Stimulated activated CD8-positive, alpha-beta memory T cell treated with anti-CD3 and anti-CD28 coated beads, Interleukin-7, amount 100 ng/mL, for 24 hours (primary cell): ENCODE measurements at places on chromosomes 6 and 20.

GRCh38 chr20:58593880-58594638 is 57.0 kb upstream of the STX16 start:
- DNase-seq: no peak

GRCh38 chr6:152298848-152299735 is 338.1 kb downstream of the SYNE1 start:
- no peak for DNase-seq

DNA sequence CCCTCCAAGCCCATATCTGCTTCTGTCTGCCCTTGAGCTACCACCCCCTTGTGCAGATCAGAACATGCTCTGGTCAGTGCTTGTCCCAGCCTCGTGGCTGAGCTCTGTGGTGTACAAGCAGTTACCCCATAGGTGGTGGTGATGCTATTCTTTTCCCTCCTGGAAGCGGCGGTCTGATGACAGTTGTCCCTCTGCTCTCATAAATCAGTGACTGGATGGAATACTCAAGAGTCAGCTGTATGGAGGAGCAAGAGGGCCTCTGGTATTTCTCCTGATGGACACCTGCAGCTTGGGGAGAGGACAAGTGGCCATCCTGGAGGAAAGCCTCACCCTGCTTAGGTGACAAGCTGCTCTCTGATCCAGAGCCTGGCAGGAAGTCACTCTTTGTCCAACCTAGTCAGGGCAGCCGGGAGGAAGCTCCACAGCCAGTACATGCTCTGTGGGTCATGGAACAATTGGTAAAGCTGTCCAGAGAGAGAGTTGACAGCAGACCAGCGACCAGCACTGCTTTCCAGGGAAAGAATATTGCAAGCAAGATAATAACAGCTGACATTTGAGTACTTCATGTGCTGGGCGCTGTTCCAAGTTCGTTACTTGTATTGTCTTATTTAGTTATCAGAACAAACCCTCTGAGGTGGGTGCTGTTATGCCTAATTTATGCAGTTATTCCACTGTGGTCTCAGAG is 47.1 kb downstream of the SCAND1 start:
- DNase-seq: no peak

DNA sequence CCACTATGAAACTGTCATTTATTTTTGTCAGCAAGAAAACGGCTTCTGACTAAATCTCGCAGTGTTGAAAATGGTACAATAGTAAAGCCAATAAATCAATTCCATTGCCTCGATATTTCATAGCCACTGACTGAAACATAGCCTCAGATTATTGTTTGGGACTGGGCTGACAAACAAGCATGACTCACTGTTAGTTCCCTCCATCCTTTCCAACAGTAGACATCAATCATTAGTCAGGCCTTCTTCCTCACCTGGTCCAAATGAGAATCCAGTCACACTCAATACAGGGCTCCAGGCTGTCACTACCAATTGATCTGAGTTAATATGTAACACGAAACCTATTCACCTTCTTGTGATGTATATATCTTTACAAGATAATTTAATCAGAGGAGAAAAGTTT is 66.1 kb downstream of the ADGRB3 start:
- no peak for DNase-seq

- no peak for DNase-seq
Measured at GRCh38 chr6:53301801-53302537, 46.8 kb downstream of the ELOVL5 start.

- DNase-seq: no peak
Measured at GRCh38 chr6:112254921-112255320, 554 bp upstream of the LAMA4 start.

DNA sequence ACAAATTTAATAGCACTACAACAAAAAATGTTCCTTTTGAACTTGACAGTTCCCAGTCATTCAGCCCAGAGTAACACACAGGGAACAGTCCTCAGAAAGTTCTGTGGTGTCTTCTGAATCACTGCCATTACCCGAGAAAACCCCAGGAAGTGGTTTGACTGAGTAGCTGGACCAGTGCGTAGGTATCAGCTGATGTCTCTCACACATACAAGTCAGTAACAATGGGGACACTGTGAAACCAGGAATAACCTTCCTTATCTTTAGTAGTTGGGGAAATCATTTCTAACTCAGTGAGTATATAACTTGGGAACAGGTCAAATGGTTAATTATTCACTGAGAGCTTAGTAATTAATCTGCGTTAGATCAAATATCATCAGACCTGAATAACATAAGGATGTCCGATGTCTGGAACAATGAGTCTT is 73.1 kb downstream of the HIVEP2 start:
- DNase-seq: no peak

GRCh38 chr6:126056355-126057004 is 70.1 kb downstream of the TRMT11 start:
- no peak for DNase-seq

DNA sequence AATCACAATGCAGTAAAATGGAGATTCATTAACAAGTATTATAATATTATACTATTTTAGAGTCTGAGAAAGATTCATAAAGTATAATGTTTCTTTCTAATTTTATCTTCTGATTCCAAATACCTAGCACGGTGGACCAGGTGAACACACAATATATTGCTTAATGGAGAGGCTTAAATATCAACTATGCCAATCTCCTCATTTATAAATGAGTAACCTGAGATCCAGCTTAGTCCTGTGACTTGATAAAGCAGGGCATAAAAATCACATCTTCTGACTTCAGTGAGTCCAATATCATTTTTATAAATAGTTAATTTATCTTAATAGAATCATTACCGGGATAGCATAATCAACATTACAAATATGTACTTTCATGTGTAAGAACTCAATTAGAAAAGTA is 144.4 kb upstream of the GJE1 start:
- DNase-seq: no peak

- DNase-seq: no peak
Measured at GRCh38 chr6:52352239-52353018, 9.5 kb upstream of the PAQR8 start.

GRCh38 chr6:161085246-161085645 is 93.7 kb downstream of the MAP3K4 start:
- DNase-seq: no peak

GRCh38 chr6:33040157-33040556 is 30.8 kb upstream of the HLA-DOA start:
- DNase-seq: no peak

DNA sequence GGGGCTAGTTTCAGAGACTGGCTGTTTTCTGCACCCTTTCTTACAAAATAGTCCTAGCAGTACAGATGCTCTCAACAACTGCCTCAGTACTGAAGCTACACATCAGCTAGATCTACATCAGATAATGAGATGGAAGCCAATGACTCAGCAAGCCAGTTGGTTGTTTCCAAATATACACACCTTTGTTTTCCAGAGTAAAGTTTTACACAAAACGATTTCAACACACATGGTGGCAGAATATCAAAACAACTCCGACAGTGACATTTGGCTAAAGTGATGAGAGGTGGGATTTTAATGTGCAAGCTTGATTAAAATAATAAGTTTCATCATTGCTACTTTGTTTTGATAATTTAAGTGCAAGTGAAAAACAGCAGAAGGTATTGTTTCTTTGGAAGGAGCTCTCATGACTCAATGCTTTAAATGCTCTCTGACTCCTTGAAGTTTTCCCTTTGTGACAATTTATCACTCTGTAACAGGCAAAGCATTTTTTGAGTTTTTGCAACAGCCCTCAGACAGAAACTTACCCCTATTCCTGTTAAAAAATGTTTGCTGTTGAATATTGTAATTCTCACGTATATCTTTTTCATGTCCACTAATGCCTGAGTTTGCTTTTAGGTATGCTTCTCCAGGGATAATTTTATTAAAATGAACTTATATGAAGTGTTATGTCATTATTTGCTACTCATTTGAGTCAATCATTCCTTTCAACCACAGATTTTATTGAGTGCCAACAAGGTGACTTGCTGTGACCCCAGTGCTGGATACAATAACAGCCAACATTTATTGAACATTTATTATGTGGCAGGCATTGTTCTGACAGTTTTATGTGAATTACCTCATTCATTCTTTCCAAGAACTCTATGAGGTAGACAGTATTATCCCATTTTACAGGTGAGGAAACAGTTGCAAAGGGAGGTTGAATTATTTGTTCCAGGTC is 882.0 kb downstream of the TFAP2A start:
- no peak for DNase-seq

- DNase-seq: no peak
Measured at GRCh38 chr20:52405417-52405816, 213.8 kb upstream of the ZFP64 start.

DNA sequence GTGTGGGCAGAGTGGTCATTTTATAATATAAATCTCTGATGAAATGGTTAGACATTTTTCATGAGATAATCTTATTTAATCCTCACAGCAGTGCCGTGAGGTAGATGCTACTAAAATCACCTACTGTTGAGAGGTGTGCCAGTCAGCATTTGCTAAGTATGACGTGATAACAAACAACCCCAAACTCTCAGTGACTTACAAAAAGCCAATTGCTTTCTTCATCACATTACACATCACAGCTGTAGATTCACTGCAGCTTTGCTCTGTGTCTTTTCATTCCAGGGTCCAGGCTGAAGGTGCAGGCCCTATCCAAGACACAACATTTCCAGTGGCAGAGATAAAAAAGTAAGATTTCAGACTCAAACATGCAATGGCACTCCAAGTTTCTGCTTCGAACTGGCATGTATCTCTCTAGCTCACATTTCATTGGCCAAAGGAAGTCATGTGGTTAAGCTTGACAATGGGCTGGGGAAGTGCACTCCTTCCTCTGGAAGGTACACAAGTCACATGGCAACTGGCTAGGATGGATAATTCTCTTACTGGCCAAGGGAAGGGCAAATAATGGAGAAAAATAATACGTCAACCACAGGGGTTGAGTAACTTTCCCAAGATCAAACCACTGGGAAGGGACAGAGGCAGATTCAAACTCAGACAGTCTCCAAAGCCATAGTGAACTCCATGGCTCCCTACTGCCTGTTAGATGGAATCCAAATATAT is 69.5 kb upstream of the EPB41L1 start:
- DNase-seq: no peak

DNA sequence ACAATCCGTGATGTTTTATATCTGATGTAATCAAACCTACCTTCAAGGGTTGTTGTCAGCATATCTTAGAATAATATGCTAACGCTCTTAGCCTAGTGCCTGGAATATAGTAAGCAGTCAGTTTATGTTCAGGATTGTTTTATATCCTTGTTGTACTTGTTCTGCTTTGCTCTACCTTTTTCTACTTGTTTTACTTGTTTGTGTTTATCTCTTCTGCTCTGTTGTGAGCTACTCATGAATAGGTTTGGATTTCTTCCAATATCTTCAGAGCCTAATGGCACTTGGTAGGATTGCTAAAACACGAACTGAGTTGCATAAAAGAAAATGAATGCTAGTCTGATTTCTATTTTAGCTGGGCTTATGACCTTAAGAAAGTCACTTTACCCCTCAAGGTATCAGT is 40.1 kb downstream of the DNAH8 start:
- no peak for DNase-seq

GRCh38 chr6:5471637-5472398 is 210.5 kb downstream of the FARS2 start:
- DNase-seq: no peak

DNA sequence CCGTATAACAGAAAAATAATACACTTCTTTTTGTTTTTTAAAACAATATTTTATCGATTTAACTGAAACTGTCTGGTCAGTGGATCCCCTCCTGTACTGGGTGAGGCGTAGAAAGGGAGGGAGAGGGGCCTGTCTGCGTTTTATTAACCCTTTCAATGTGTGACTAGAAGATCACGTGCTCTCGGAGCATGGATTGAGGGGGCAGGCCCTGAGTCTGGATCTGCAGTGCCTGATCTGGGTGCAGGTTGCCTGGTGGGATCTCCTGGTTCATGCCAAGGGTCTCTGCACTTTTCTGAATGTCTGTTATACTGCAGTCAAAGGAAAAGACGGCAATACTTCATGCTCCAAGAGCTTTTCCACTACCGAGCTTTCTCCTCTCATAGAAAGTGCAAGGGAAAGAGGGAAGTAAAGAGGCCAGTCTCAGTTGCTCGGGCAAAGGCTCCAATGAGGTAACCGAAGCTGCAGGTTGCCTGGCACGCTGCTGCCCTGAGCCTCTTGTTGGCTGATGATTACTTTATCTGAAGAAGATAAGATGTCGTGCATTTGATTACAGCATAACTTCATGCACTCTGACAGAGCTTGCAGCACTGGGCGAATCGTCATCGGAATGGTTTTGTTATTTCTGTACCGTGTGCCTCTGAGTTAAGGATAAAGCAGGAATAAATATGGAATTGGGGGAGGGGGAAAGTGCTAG is 167.5 kb upstream of the PMEPA1 start:
- no peak for DNase-seq

DNA sequence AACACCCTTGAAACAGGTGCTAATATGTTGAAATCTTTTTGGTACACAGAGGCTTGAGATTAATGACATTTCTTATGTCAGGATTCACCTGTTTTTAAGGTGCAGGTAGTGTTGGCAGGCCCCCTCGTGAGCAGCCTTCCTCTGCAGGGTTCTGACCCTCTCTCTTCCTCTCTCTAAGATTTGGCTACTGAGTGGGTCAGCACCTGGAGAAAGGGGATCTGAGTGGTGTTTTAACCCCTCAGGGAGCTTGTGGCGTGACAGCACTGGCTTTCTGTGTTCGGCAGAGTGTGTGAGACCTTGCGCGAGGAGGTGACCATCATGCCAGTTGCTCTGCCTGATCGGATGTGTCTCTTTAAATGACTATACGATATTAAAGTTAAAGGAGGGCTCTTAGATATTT is 37.1 kb downstream of the HIVEP1 start:
- no peak for DNase-seq

- DNase-seq: no peak
Measured at GRCh38 chr6:30152016-30152673, 8.9 kb downstream of the TRIM10 start.

DNA sequence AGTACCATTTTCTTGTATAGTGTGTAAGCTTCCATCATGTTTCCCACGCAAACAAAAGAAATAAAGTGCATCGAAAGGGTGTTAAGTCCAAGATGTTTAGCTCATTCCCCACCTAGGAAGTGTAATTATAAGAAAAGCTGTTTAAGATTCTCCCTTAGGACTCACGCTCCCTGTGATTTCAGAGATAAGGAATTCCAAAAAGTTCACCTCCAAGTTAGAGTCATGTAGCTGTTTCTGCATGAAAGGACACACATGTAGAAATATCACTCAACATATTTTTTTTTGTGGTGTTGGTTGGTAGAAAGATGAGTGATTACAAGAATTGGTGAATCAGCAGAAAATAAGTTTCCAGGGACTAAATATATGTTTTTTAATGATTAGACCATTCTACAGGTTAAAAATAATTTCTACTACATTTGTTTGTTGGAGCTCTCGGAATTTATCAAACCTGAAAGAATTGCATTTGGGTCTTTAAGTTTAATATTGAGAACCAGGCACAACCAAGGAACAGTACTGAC is 10.4 kb downstream of the OPN5 start:
- DNase-seq: no peak

DNA sequence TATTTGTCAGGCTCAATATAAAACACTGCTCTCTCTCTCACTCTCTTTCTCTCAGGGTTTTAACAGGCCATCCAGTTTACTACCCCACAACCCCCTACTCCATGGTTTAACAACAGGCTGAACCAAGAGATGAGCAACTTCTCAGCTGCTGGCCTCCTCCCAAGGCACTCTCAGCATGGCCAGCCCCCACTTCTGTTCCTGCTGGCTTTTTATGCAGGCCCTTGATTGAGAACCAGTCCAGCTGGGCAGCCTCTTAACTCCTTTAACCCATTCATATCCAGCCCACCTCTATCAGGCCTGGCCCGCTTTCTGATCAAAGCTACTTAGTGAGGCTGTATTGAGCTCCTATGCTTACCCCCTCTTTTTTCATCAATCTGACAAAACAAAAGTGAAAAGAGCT is 346.8 kb upstream of the POU3F2 start:
- no peak for DNase-seq

- no peak for DNase-seq
Measured at GRCh38 chr6:65199121-65199520, 507.9 kb downstream of the EYS start.

GRCh38 chr6:38033442-38033982 is 214.0 kb downstream of the ZFAND3 start:
- no peak for DNase-seq
